Activated CD8-positive, alpha-beta memory T cell treated with anti-CD3 and anti-CD28 coated beads for 4 hours (primary cell): ENCODE measurements at places on chromosomes 3 and 15.
A peak's percentile ranks its signal among the peaks of the same experiment; 100 is the strongest.

- DNase-seq, result peak; percentile 5
Observed at GRCh38 chr3:122299872-122300460, 25.1 kb upstream of the CSTA start.

DNA sequence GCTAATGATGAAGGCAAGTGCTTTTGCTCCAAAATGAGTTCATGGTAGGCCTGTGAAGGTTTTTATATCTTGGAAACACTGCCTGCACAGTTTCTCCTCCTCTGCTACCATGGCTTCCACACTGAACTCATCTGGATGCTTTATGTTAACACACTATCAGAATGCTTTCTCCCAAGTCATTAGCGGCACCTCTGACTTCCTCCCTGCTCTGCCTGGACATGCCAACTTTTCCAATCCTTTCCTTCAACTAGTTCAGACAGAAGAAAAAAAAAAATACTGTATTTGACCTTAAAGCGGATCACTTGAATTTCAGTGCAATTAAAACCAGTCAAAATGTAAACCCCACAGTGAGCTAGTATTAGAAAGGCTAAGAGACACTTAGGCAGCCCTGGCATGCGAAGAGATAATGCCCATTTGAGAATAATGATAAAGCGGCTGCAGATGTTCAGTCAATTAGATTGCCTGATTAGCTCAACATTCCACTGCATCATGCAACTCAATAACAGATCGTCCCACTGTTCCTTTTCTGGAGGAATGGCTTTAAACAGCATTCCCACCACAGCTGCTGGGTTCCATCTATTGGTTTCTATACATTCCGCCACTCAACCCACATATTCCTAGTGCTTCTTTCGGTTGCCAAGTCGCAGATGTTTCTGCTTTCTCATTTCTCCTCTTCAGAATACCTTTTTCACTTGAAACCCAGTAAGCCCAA lies 51.7 kb downstream of the CNTN3 start:
- DNase-seq, result no peak

GRCh38 chr3:146416366-146416765 lies 53.0 kb downstream of the PLSCR2 start:
- DNase-seq, result no peak

GRCh38 chr3:63912768-63913588 lies 795 bp upstream of the SCAANT1 start:
- peak; percentile 33 for DNase-seq
